Activated CD4-positive, alpha-beta T cell treated with anti-CD3 and anti-CD28 coated beads for 36 hours (primary cell): ENCODE measurements at places on chromosomes 7 and 10. TPM values are rescaled to one million over a fixed set of nuclear protein-coding genes. Genes with fewer than 3 reads are reported as not detected.

Gene GSTO2
- total RNA-seq: 2.1 TPM

Gene SFRP4
- total RNA-seq: not detected

Gene ADRA2A
- not detected for total RNA-seq

Gene NPC1L1
- total RNA-seq: 0.04 TPM

Gene ZMIZ1
- total RNA-seq: 33.9 TPM

Gene LRRC4
- total RNA-seq: 0.50 TPM

Gene NRCAM
- 0.60 TPM for total RNA-seq

Gene OR2A12
- not detected for total RNA-seq

Gene ANAPC16
- 123 TPM for total RNA-seq

Gene AGAP3
- total RNA-seq: 33.2 TPM

Gene CLDN12
- total RNA-seq: 5.8 TPM

Gene OR2A25
- not detected for total RNA-seq

Gene PEX1
- 14.7 TPM for total RNA-seq

Gene CHN2
- 0.25 TPM for total RNA-seq

Gene CNPY1
- not detected for total RNA-seq

Gene GIMAP6
- 25.4 TPM for total RNA-seq

Gene MSMB
- not detected for total RNA-seq

Gene HPSE2
- total RNA-seq: not detected

Gene NEBL
- total RNA-seq: 0.05 TPM

Gene SKIDA1
- 0.32 TPM for total RNA-seq

Gene CTNNA3
- 0.30 TPM for total RNA-seq

Gene INHBA
- total RNA-seq: not detected

Gene SFXN2
- 18.2 TPM for total RNA-seq

Gene SPDYE6
- total RNA-seq: not detected

Gene ELMO1
- 173 TPM for total RNA-seq

Gene CYP3A4
- not detected for total RNA-seq

Gene CCDC3
- 0.18 TPM for total RNA-seq

Gene HIP1
- 5.0 TPM for total RNA-seq

Gene CYP3A7
- total RNA-seq: not detected

Gene ACTL6B
- not detected for total RNA-seq

Gene ITGA8
- total RNA-seq: not detected

Gene PTPRN2
- 0.51 TPM for total RNA-seq

Gene LRCH4
- 70.3 TPM for total RNA-seq

Gene TRPV6
- total RNA-seq: not detected

Gene MGMT
- 22.8 TPM for total RNA-seq

Gene GRID2IP
- 0.05 TPM for total RNA-seq

Gene MOGAT3
- total RNA-seq: not detected

Gene CYP2C19
- total RNA-seq: not detected

Gene CLCN1
- total RNA-seq: 0.09 TPM

Gene WDFY4
- total RNA-seq: 0.09 TPM

Gene SLC39A12
- total RNA-seq: not detected

Gene PHKG1
- 1.2 TPM for total RNA-seq

Gene TNS3
- 0.11 TPM for total RNA-seq

Gene AMPH
- total RNA-seq: not detected

Gene FGL2
- total RNA-seq: 0.16 TPM

Gene MMP21
- not detected for total RNA-seq

Gene GPER1
- not detected for total RNA-seq

Gene NPY4R2
- not detected for total RNA-seq

Gene CALHM1
- not detected for total RNA-seq

Gene ALOX5
- total RNA-seq: 0.21 TPM

Gene CFAP58
- 0.60 TPM for total RNA-seq

Gene SLC16A9
- 1.4 TPM for total RNA-seq

Gene DDX21
- total RNA-seq: 187 TPM

Gene TAS2R41
- total RNA-seq: not detected

Gene ERVW-1
- not detected for total RNA-seq
